ENCODE measurements at places on chromosomes 6 and 20.

DNA sequence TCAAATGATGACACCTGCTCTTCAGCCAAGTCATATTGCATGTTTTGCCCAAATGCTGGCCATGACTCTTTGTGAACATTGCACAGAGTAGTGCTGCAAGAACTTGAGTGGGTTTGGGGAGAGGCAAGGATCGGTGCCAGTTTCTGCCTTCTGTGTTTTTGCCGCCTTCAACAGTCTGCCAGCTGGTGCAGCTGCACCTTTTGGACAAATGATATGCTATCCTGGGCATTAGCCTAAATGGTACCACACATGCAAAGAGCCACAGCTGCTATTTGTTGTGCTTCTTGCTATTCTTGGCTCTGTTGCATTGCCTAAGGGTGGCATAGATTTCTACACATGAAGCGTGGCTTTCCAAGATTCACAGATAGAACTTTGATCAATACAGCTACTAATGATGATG is 189.0 kb upstream of the CCN2 start:
- H3K27ac ChIP-seq = no peak overlapping the region
- no peaks in the 10 kb centered on the region for H3K36me3 ChIP-seq
- DNase-seq = no peak
- H3K27me3 ChIP-seq = no peaks in the 10 kb centered on the region
- no peak overlapping the region for H3K4me3 ChIP-seq

GRCh38 chr6:130020073-130020906 is 1.9 kb downstream of the L3MBTL3 start:
- H3K4me3 ChIP-seq = peak overlapping the region; percentile 95
- DNase-seq = peak; percentile 55
- peak overlapping the region; percentile 97 for H3K27ac ChIP-seq
- H3K27me3 ChIP-seq = peaks cover 2% of the 10 kb centered on the region
- peaks cover 19% of the 10 kb centered on the region for H3K4me1 ChIP-seq
- H3K36me3 ChIP-seq = peaks cover 21% of the 10 kb centered on the region

GRCh38 chr6:36318690-36319435 is 17.8 kb downstream of the BNIP5 start:
- no peaks in the 10 kb centered on the region for H3K4me1 ChIP-seq
- no peak overlapping the region for H3K4me3 ChIP-seq
- peaks cover 8% of the 10 kb centered on the region for H3K27me3 ChIP-seq

- H3K27me3 ChIP-seq = no peaks in the 10 kb centered on the region
- no peaks in the 10 kb centered on the region for H3K36me3 ChIP-seq
- no peaks in the 10 kb centered on the region for H3K4me1 ChIP-seq
- no peak overlapping the region for H3K27ac ChIP-seq
- no peak for DNase-seq
- no peak overlapping the region for H3K4me3 ChIP-seq
These were observed 14.3 kb upstream of the MRAP2 start for GRCh38 chr6:84019141-84019841.

GRCh38 chr6:25555188-25555587 is 96.8 kb upstream of the SCGN start:
- H3K4me3 ChIP-seq = no peak overlapping the region
- H3K36me3 ChIP-seq = no peaks in the 10 kb centered on the region
- H3K27ac ChIP-seq = no peak overlapping the region
- no peaks in the 10 kb centered on the region for H3K27me3 ChIP-seq
- H3K4me1 ChIP-seq = peaks cover 2% of the 10 kb centered on the region
- DNase-seq = no peak

GRCh38 chr6:44132476-44132875 is 5.1 kb downstream of the TMEM63B start:
- no peaks in the 10 kb centered on the region for H3K36me3 ChIP-seq
- no peaks in the 10 kb centered on the region for H3K27me3 ChIP-seq
- DNase-seq = no peak
- no peak overlapping the region for H3K27ac ChIP-seq
- H3K4me3 ChIP-seq = no peak overlapping the region

- no peak for DNase-seq
- no peak overlapping the region for H3K4me3 ChIP-seq
These were observed 61.7 kb downstream of the STK35 start for GRCh38 chr20:2163312-2163711.

- H3K27ac ChIP-seq = peak overlapping the region; percentile 68
- H3K4me3 ChIP-seq = peak overlapping the region; percentile 66
- no peaks in the 10 kb centered on the region for H3K36me3 ChIP-seq
- DNase-seq = peak; percentile 70
These were observed 39.2 kb upstream of the TLDC2 start for GRCh38 chr20:36836591-36837269.

GRCh38 chr6:87029711-87030314 is 65.1 kb downstream of the CGA start:
- H3K4me1 ChIP-seq = no peaks in the 10 kb centered on the region
- no peak for DNase-seq
- H3K27ac ChIP-seq = no peak overlapping the region
- no peaks in the 10 kb centered on the region for H3K36me3 ChIP-seq

DNA sequence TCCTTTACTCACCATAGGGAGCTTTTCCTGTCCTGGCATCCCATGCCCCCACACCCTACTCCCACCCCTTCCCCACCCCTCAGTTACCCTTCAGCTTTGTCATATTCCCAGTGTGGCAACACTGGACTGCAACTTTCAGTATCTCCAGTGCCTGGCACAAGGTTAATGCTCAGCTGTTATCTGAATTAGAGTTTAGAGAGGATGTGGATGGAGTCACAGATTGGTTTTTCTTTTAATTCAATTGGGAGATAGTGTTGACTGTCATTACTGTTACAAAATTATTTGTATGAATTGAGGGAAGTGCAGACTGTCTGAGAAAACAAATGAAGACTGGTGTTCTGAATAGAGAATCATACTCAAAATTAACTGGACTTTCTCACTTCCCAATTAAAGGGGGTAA is 89.9 kb downstream of the TULP4 start:
- no peaks in the 10 kb centered on the region for H3K4me1 ChIP-seq
- no peak overlapping the region for H3K27ac ChIP-seq
- no peaks in the 10 kb centered on the region for H3K27me3 ChIP-seq

DNA sequence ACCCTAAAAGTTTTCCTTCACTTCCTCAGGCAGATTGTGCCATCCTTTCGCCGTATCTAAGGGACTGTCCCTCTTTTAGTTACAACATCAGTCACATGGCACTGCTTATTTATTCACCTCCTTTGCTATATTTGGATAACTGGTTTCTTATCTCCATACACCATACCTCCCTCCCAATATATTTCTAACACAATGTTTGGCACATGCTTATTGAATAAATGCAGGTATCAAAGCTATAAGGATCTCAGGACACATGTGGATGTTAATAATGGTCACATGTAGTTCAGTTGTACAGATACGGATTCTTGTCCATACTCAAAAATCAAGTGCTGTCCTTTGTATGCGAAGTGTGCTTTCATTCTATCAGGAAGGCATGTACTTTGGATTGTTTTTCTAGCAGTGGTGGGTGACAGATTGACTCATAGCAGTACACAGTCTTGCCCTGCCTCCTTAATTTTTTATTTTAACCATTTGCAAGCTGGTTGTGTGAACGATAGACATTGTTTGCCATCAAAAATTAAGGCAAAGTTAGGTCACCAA is 407.1 kb upstream of the RUNX2 start:
- H3K27me3 ChIP-seq = no peaks in the 10 kb centered on the region
- no peaks in the 10 kb centered on the region for H3K36me3 ChIP-seq
- no peak overlapping the region for H3K4me3 ChIP-seq
- DNase-seq = no peak

GRCh38 chr6:39932386-39932910 is 1.8 kb downstream of the MOCS1 start:
- H3K4me3 ChIP-seq = no peak overlapping the region
- no peak for DNase-seq
- H3K36me3 ChIP-seq = no peaks in the 10 kb centered on the region
- no peak overlapping the region for H3K27ac ChIP-seq
- H3K27me3 ChIP-seq = peaks cover 14% of the 10 kb centered on the region
- H3K4me1 ChIP-seq = no peaks in the 10 kb centered on the region

DNA sequence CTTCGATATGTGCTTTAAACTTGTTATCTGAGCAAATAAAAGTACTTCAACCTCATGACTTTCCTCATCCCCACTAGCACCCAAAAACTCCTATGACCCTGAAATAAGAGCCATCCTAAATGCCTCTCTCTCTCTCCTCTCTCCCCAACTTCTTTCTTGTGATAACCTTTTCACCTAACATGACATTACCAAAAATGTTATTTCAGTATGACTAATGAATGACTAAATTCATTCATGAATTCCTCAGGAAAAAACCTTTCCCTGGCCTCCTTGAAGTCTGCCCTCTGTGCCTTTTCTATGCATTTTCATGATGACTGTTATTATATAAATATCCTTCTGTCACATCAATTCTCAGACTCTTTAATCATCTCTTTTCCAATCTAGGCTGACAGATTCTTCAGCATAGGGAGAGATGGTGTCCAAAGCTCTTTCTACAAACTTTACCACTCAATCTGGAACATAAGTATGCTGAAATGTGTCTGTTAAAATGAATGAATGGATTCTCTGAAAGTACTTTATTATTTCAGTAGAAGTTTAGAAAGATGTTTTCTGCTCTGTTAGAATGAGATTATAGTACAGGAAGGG is 114.3 kb upstream of the GGTLC1 start:
- H3K4me3 ChIP-seq = no peak overlapping the region
- H3K4me1 ChIP-seq = peaks cover 14% of the 10 kb centered on the region
- no peak overlapping the region for H3K27ac ChIP-seq
- no peaks in the 10 kb centered on the region for H3K36me3 ChIP-seq

DNA sequence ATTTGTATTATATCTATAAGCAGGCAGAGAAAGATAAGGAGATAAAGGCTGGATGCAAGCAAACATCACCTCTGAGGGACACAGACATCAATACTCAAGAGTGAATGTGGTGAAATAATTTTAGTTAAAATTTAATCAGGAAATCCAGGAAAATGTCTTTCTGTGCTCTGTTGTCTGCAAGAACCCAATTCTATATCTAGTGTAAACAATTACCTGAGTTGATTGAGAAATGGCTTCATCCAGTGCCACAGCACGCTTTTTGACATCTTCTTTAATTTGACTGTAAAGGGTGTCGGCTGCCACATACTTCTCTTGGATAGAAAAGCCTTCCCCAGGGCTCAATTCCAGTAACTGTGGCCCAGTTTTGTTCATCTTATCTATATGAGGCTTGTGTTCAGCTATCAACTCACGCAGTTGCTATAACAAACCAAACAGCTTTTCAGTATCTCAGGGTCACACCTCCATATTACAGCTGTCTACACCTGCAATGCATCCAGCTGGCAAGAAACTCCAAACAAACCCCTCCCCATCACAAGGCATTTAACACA is 131.6 kb downstream of the DST start:
- no peak for DNase-seq
- no peaks in the 10 kb centered on the region for H3K27me3 ChIP-seq
- no peaks in the 10 kb centered on the region for H3K36me3 ChIP-seq

- peaks cover 78% of the 10 kb centered on the region for H3K36me3 ChIP-seq
- peaks cover 9% of the 10 kb centered on the region for H3K4me1 ChIP-seq
- DNase-seq = no peak
- no peak overlapping the region for H3K4me3 ChIP-seq
- H3K27ac ChIP-seq = no peak overlapping the region
These were observed 86.9 kb upstream of the TRAF3IP2 start for GRCh38 chr6:111692327-111693164.

DNA sequence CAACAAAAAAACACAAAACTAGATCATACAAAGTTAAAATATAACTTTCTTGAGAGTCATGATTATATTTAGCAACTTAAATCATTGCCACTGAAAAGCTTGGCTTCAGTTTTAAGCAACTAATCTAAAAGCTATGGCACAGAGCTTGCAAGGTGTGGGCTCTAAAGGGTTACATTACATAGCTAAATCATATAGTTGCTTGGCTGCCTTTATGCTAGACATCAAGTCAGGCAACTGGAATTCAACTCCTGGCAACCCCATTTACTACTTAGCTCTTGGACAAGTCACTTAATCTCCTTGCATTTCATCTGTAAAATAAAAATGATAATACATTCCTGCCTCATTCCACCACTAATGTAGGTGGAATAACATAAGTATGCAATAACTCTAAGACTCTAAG is 40.9 kb upstream of the GCM1 start:
- no peak overlapping the region for H3K27ac ChIP-seq
- no peak for DNase-seq
- no peaks in the 10 kb centered on the region for H3K36me3 ChIP-seq
- no peaks in the 10 kb centered on the region for H3K27me3 ChIP-seq
- H3K4me3 ChIP-seq = no peak overlapping the region

- DNase-seq = no peak
- peaks cover 21% of the 10 kb centered on the region for H3K36me3 ChIP-seq
- H3K27ac ChIP-seq = no peak overlapping the region
- no peaks in the 10 kb centered on the region for H3K27me3 ChIP-seq
- H3K4me3 ChIP-seq = no peak overlapping the region
These were observed 158.8 kb downstream of the CDK19 start for GRCh38 chr6:110656492-110656891.

GRCh38 chr6:90611543-90612312 is 24.9 kb upstream of the MAP3K7 start:
- H3K4me1 ChIP-seq = peaks cover 12% of the 10 kb centered on the region
- peaks cover 71% of the 10 kb centered on the region for H3K27me3 ChIP-seq
- no peak overlapping the region for H3K27ac ChIP-seq
- no peak for DNase-seq
- H3K4me3 ChIP-seq = peak overlapping the region; percentile 79
- no peaks in the 10 kb centered on the region for H3K36me3 ChIP-seq

DNA sequence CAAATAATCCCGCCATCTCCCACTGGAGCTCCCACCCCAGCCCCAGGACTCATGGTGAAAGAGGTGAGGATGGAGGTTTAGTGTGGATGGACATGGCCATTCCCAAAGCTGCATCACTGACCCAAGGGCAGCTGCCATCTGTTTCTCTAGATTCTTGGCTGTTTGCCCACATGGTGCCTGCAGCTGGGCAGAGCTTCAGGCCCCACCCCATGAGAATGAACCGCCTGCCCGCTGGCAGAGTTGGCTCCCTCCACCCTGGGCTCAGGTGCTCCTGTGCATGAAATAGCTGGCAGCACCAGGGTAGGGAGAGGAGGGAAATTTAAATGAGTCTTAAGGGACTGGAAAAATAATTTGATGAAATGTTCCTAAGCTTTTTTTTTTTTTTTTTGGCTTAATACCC is 17.4 kb downstream of the SCML4 start:
- peaks cover 2% of the 10 kb centered on the region for H3K27me3 ChIP-seq
- peaks cover 7% of the 10 kb centered on the region for H3K4me1 ChIP-seq
- no peak overlapping the region for H3K4me3 ChIP-seq
- H3K36me3 ChIP-seq = no peaks in the 10 kb centered on the region
- DNase-seq = no peak
- H3K27ac ChIP-seq = no peak overlapping the region

DNA sequence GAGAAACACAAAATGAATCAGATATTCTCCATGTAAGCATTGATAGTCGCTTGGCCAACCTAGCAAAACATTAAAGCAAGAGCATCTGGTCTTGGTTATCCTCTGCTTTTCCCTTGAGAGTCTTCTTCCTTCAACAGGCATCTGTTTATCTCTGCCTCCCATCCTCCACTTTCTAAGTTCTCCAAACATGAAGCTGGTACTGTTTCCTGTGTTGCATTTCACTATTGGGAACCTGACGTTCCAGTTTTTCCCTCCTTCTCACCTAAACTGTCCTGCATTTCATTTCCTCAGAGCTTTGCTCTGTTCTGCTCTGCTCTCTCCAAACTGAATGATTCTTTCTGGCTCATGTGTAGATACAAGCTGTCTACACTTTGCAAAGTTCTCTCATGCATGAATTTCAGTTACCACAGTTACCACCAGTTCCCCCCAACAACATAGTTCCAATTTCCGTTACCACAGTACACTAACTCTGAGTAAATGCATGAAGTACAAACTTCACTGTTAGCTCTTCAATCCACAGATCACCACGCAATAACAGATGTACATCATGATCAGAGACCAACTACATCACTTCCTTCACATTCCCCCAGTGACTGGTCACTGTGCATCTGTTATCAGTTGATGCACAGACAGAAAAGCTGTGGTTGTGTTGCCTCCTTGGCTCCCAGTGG is 86.7 kb upstream of the F13A1 start:
- no peaks in the 10 kb centered on the region for H3K36me3 ChIP-seq
- peaks cover 9% of the 10 kb centered on the region for H3K27me3 ChIP-seq
- no peak overlapping the region for H3K27ac ChIP-seq
- H3K4me1 ChIP-seq = no peaks in the 10 kb centered on the region
- no peak for DNase-seq
